ENCODE measurements at places on chromosomes 16 and 17.

DNA sequence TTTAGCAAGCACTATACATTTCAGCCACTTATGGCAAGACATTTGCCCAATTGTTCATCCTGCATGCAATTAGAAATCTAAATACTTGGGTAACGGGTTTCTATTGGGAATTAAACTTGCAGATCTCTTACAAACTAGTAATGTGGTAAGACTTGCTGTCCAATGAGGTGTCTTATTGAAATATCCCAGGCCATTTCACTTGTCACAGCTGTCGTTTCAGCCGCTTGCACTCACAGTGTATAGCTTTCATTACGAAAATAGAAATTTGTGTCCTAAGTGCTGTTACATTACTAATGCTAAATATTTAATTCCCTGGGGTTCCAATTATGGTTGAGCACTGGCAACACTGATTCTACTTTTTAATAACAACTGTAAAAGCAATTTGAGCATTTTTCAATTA is 40.3 kb upstream of the IRX5 start:
- no peak for DNase-seq

DNA sequence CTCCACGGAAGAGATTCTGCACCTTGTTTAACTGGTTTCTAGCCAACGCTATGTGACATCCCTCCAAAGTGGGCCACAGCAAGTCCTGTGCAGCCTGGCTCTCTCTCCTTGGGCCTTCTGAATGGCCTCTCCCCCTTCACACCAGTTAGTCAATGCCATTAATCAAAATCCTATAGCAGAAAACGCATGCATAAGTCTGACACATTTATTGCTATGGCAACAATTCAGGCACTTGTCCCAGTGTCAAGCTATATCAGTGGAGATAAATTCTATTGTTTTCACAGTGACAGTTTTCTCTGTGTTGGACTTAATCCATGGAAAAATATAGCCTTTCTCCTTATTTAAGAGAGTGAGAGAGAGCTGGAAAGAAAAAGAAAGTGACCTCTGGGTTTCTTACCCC is 87.2 kb upstream of the TOX3 start:
- no peak for DNase-seq

DNA sequence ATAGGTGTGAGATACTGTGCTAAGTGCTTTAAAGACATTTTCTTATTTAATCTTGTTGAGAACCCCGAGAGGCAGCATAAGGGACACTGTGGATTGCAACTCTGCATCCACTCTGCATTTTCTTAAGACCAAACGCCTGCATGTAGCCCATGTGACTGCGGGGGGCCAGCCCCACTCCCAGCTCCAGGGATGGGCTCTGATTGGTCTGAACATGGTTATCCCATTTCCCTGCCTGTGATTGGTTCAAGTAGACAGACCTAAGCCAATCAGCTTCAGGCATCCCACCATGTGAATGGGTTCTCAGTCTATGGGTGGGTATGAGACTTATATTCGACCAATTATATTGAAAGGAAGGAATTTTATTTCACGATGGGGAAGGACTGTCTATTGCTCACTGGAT is 33.2 kb upstream of the USP7 start:
- no peak for DNase-seq

DNA sequence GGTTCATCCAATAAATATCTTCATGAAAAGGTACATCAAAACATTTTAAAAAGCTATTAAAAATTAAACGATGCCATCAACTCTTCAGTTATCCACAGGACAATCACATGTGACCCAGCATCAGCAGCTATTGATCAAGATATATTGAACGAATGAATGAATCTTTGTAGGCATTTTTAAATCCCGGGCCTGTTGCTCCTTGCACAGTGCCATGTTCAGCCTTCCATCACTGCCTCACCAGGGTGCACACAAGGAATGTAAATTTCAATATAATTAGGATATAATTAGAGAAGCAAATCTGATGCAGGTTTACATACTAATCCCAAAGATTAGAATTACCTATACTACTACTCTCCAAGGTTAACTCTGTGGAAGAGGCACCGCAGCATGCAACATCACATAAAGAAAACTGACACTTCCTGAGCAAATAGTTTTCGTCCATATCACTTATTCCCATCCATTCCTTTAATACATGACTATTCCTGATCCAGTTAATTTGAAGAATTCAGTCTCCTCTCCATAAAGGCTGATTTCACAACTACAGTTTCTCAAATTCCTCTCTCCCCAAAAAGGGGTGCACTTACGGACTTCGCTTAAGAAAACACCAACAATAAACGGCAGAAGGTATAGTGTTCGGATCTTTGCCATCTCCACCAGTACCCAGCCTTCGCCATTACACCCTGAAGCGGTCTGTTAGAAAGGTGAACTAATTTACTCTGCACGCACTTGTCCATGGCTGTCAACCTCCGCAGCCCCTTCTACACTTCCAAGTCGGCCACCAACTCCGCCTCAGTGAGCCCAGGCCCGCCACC is 938 bp downstream of the NCOR1 start:
- no peak for DNase-seq
